SJCRH30 (cell line): ENCODE measurements at places on chromosomes 3 and 15. TPM values are rescaled to one million over a fixed set of nuclear protein-coding genes. Genes with fewer than 3 reads are reported as not detected.

Gene TP63
- total RNA-seq, result 0.71 and 1.1 TPM in 2 replicates

DNA sequence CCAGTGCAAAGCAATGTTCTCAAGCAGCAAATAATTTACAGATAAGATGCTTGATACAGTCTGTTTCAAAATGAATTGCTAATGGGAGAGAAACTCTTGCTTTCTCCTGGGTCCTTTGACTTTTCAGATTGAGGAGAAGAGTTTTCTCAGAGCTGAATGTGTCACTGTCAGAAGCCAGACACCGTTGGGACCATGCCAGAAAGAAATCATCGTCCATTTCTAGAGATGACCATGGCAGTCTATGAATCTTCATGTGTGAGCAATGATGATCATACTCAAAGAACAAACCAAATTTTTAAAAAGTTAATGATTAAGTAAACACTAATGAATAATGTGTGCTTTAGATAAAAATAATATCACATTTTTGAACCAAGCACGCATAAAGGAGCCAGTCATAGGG, 77.6 kb downstream of the ZNF385D start:
- no peak for DNase-seq

- no peak for DNase-seq
These were observed 15.1 kb downstream of the HERC1 start for GRCh38 chr15:63818629-63819028.

DNA sequence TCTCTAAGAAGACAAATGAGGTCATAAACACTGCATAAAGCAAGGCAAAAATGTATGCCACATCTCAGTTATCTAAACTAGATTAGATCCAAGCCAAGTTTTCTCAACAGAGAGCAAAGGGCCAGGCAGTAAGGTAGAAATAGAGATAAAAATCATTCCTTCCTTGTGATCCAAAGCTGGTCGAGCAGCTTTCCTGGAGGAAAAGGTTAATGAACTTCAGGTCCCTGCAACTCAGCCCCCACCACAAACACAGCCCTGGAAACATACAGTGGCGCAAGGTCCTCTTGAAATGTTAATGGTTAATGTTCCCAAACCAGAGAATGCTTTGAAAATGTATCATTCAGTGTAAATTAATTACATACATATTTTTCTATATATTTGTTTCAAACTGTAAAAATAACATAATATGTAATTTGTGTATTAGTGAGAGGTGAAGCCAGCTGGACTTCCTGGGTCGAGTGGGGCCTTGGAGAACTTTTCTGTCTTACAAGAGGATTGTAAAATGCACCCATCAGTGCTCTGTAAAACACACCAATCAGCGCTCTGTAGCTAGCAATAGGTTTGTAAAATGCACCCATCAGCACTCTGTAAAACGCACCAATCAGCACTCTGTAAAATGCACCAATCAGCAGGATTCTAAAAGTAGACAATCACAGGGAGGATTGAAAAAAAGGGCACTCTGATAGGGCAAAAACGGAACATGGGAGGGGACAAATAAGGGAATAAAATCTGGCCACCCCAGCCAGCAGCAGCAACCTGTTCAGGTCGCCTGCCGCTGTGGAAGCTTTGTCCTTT, 17.1 kb downstream of the LYSMD2 start:
- no peak for DNase-seq

- no peak for DNase-seq
These were observed 333.5 kb upstream of the AZI2 start for GRCh38 chr3:28682121-28682520.
